MM.1S (cell line): ENCODE measurements at places on chromosomes 4 and X.

DNA sequence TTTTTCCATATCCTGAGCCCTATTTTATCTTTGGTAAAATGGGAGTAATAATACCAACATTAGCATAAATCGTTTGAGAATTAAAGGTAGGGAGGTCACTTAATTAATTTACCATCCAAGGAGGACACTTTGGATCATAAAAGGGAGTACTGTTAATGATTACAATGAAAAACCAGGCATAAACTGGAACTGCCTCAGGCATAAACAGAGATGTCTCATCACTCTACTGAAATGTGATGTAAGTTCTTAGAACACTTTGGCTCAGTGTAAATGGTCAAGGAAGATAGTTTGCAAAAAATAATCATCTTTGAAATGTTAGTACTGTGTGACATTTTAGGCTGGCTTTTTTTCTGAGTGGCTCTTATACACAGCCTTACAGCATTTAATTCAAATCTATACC is 268.7 kb downstream of the SLC39A8 start:
- no peak for DNase-seq

GRCh38 chrX:74540635-74541249 is 73.7 kb downstream of the RLIM start:
- DNase-seq, result no peak

GRCh38 chr4:85784348-85784747 is 309.4 kb downstream of the ARHGAP24 start:
- DNase-seq, result no peak

DNA sequence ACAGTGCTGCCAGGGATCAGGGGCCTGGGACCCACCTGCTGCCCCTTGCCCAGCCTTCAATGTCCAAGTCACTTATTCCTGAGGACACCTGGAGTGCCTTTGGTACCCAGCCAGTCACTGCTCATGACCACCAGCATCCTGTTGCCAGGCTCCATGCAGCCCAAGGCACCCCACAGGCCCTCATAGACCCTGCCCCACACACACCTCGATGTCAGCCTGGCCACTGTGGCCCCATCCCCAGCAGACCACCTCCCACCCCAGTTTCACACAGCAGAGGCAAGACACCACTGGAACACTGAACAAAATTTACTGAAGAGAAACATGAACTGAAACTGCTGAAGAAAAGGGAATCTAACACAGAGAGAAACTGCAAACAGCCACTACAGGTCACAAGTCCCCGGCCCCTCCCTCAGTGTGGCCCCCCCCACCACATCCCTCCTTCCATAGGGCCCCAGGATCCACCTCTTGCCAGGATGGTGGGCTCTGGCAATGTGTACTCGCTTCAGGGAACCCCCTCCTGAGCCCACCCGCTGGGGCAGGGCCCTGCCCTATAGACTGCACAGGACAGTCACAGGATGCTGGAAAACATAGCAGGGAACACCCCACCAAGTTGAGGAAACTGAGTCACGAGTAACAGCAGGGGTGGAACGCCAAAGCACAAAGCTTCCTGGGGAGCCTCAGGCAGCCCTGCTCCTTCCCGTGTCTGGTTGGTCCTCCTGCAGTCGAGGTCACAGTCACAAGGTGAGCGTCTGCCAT is 5.2 kb downstream of the PNMA5 start:
- no peak for DNase-seq

GRCh38 chrX:7108030-7108429 is 39.5 kb upstream of the STS start:
- DNase-seq, result no peak

GRCh38 chrX:43657671-43658070 is 1.6 kb downstream of the MAOA start:
- DNase-seq, result no peak
